ENCODE measurements at places on chromosomes 1 and 21. TPM values are rescaled to one million over a fixed set of nuclear protein-coding genes. Genes with fewer than 3 reads are reported as not detected.

Gene ASPM
- 0.33 TPM for total RNA-seq

Gene PPIAL4G
- total RNA-seq = 0.05 TPM

Gene PRAMEF26
- total RNA-seq = not detected

Gene GBP5
- total RNA-seq = 1.7 TPM

Gene TRPM2
- 7.0 TPM for total RNA-seq

Gene PADI2
- 0.48 TPM for total RNA-seq

Gene CD84
- 4.0 TPM for total RNA-seq
